ENCODE measurements at places on chromosomes 4 and X.

GRCh38 chrX:148562846-148563245, 62.4 kb downstream of the AFF2 start:
- no peak overlapping the region for H3K4me3 ChIP-seq
- no peak for DNase-seq
- no peaks in the 10 kb centered on the region for H3K36me3 ChIP-seq
- H3K27me3 ChIP-seq, result peaks cover 12% of the 10 kb centered on the region

DNA sequence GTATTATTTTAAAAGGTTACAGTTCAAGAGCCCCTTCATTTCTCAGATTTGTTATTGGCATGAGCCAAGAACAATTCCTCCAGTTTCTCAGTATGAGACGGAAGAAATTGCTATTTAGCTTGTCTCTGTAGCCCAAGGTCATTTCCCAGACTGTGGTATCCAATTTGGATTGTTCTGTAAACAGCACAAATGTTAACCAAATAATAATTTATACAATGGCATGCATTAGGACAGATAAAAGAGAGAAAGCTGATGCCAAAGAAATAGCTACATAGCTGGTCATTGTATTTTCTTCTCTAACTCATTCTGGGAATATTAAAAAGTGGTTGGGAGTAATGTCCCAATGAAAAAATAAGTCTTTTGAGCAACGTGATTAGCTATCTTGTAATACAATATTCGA, 134.6 kb upstream of the NPY2R start:
- H3K27ac ChIP-seq, result no peak overlapping the region
- H3K4me3 ChIP-seq, result no peak overlapping the region
- H3K4me1 ChIP-seq, result no peaks in the 10 kb centered on the region
- no peak for DNase-seq
- H3K27me3 ChIP-seq, result no peaks in the 10 kb centered on the region

GRCh38 chr4:79526641-79527565, 118.9 kb upstream of the GK2 start:
- H3K4me3 ChIP-seq, result no peak overlapping the region
- no peak for DNase-seq
- no peaks in the 10 kb centered on the region for H3K4me1 ChIP-seq
- no peaks in the 10 kb centered on the region for H3K27me3 ChIP-seq
- H3K27ac ChIP-seq, result no peak overlapping the region
- H3K36me3 ChIP-seq, result no peaks in the 10 kb centered on the region

DNA sequence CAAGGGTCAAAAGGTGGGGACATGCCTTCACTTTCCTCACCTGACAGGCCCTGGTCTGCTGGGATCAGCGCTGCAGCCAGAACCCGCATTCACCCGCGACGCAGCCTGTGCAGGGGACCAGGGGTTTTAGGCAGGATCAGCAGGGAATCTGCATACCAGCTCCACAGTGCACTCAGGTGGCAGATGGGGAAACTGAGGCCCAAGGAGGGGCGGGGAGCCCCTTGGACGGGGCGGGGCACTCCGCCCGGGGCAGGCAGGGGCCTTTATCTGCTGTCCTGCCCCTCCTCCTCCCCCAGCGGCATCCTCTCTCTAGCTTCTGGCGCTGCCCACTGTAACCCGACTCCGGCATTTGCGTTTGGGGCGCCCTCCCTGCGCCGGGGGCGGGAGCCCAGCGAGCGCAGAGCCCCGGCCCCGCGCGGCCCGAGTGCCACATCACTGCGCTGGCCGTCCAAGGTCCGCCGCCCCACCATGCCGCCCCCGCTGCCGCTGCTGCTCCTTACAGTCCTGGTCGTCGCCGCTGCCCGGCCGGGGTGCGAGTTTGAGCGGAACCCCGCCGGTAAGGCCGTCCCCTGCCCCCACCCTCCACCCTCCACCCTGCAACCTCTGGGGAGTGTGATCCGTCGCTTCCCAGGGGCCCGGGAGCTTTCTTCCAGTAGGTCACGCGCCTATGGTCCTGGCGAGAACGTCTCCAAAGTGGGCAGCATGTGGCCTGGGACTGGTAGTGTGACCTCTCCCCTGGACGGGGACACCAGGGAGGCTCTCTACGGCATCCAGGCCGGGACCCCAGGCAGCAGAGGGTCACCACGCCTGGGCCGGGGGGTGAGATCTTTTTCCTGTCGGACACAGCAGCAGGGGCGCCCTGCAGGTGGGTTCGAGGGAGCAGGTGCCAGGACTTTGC, at the start of gene CPZ:
Gene CPZ (plus strand): TSS at position 400 of the 898 bp plus-strand sequence. CDS start 69 bp downstream, at position 469.
- peaks cover 22% of the 10 kb centered on the region for H3K27me3 ChIP-seq
- no peak within 1 kb of the TSS for H3K27ac ChIP-seq
- H3K4me1 ChIP-seq, result no peaks in the 10 kb centered on the region
- H3K36me3 ChIP-seq, result no peaks in the 10 kb centered on the region
- DNase-seq, result no peak

GRCh38 chr4:140300271-140300970, 73.0 kb upstream of the SCOC start:
- no peaks in the 10 kb centered on the region for H3K4me1 ChIP-seq
- DNase-seq, result no peak
- H3K27me3 ChIP-seq, result peaks cover 10% of the 10 kb centered on the region
- H3K4me3 ChIP-seq, result no peak overlapping the region
- no peaks in the 10 kb centered on the region for H3K36me3 ChIP-seq
- no peak overlapping the region for H3K27ac ChIP-seq

DNA sequence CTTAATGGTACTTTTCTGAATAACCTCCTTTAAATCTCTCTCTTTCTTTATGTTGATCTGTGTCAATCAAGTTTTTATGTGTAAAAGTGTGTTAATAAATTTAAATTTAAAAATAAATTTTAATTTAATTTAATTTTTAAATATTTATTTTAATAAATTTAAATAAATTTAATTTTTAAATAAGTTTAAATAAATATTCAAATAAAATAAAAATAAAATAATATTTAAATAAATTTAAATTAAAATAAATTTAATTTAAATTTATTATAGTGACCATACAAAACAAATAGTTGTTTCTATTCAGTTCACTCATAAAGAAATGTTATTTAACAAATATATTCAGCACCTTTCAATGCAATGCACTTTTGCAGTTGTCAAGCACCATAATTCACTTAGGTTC, 146.9 kb downstream of the GRID2 start:
- no peaks in the 10 kb centered on the region for H3K27me3 ChIP-seq
- no peak overlapping the region for H3K27ac ChIP-seq
- peaks cover 5% of the 10 kb centered on the region for H3K36me3 ChIP-seq
- no peak for DNase-seq
- no peak overlapping the region for H3K4me3 ChIP-seq
- H3K4me1 ChIP-seq, result no peaks in the 10 kb centered on the region

DNA sequence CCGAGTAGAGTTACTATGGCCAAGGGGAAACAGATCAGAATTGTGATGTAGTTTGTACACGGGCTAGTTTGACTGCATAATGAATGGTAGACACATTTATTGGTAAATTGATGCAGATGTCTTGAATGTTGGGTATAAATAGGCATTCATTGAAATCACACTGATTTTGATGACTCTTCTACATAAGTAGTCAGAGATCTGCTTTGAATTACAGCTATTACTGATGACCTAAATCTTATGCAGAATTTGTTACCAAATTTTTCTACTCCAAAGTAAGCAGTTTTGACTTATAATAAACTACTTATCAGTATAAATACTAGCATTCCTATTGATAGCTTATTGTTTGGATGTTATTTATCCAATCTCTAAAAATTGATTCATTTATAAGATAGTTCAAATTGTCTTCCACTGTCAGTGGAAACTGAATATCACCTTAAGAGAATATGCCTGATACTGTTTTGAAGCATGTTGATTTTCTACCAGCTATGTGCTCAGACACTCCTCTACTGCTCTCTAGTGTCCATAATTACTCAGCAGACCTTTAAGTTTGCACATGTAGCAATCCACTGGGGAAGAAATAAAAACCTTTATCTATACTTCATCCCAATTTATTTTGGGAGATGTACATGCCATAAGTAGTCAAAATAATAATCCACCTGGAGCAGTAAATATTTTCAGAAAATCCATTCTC, 120.3 kb downstream of the RASL11B start:
- H3K36me3 ChIP-seq, result no peaks in the 10 kb centered on the region
- no peak overlapping the region for H3K4me3 ChIP-seq
- H3K27ac ChIP-seq, result no peak overlapping the region
- DNase-seq, result no peak
- H3K4me1 ChIP-seq, result no peaks in the 10 kb centered on the region
- H3K27me3 ChIP-seq, result no peaks in the 10 kb centered on the region

- H3K27me3 ChIP-seq, result no peaks in the 10 kb centered on the region
- peaks cover 9% of the 10 kb centered on the region for H3K4me1 ChIP-seq
- H3K4me3 ChIP-seq, result no peak overlapping the region
- H3K27ac ChIP-seq, result no peak overlapping the region
- H3K36me3 ChIP-seq, result no peaks in the 10 kb centered on the region
- no peak for DNase-seq
Observed at GRCh38 chr4:4758681-4759080, 100.8 kb upstream of the MSX1 start.

- H3K4me3 ChIP-seq, result no peak overlapping the region
- peaks cover 16% of the 10 kb centered on the region for H3K4me1 ChIP-seq
- H3K27me3 ChIP-seq, result no peaks in the 10 kb centered on the region
- H3K36me3 ChIP-seq, result no peaks in the 10 kb centered on the region
Observed at GRCh38 chr4:184801781-184802696, 23.7 kb downstream of the ACSL1 start.

DNA sequence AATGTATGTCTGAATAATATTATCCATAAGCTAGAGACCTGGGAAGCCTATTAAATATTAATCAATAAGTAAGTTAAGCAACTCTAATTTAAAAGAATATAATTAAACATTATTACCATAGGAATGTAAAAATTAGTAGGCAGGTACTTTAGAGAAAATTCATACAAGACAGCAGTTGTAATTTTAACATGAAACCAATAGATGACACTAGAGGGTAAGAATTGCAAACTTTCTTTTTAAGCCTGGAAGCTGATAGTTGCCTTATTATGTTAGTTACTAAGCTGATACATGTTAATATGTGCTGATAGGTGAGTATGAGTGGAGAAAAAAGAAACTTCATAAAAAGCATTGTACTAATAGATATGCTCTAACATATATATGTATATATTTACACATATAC, 1157.4 kb downstream of the FAM133A start:
- no peak for DNase-seq
- H3K27me3 ChIP-seq, result no peaks in the 10 kb centered on the region
- no peaks in the 10 kb centered on the region for H3K36me3 ChIP-seq
- H3K27ac ChIP-seq, result no peak overlapping the region
- H3K4me3 ChIP-seq, result no peak overlapping the region
- H3K4me1 ChIP-seq, result no peaks in the 10 kb centered on the region

DNA sequence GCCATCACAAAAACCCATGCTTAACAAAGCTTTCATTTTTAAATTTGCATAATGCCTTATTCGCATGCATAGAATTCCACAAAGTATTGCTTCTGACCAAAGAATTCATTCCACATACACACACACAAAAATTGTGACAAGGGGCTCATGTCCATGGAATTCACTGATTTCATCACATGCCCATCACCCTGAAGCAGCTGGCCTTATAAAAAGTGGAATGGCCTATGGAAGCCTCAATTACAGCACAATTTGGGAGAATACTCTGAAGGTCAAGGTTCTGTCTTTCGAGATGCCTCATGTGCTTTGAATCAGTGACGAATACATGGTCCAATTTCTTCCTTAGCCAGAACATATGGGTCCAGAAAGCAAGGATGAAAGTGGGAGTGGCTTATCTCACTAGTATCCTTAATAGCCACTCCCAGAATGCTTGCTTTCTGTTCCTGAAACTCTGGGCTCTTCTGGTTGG, 165.7 kb downstream of the KDR start:
- H3K36me3 ChIP-seq, result no peaks in the 10 kb centered on the region
- DNase-seq, result no peak
- H3K27me3 ChIP-seq, result no peaks in the 10 kb centered on the region
- no peak overlapping the region for H3K4me3 ChIP-seq

- peaks cover 13% of the 10 kb centered on the region for H3K36me3 ChIP-seq
- no peaks in the 10 kb centered on the region for H3K4me1 ChIP-seq
- H3K4me3 ChIP-seq, result no peak overlapping the region
- no peaks in the 10 kb centered on the region for H3K27me3 ChIP-seq
Observed at GRCh38 chr4:62320612-62321011, 1120.5 kb downstream of the ADGRL3 start.

DNA sequence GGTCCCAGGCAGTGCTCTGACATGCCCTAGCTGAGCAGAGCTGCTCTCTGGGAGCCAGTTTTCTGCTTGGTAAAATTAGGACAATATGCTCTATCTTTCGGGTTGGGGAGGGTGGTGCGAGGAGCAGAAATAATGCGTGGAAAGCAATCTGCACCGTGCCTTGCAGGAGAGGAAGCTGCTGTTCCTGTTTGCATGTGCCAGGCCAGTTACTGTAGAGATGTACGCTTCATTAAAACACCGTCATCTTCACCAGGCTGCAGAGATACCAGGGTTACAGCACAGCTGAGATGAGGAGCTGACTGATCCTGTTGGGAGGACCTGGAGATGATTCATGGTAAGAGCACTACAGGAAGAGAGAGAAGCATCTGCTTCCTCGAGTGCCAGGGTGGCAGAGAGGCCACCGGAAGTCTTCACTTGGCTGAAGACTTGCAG, 29.5 kb upstream of the IRF2 start:
- H3K4me1 ChIP-seq, result peaks cover 21% of the 10 kb centered on the region
- no peaks in the 10 kb centered on the region for H3K27me3 ChIP-seq
- H3K4me3 ChIP-seq, result peak overlapping the region; percentile 66
- DNase-seq, result no peak
- H3K36me3 ChIP-seq, result no peaks in the 10 kb centered on the region

DNA sequence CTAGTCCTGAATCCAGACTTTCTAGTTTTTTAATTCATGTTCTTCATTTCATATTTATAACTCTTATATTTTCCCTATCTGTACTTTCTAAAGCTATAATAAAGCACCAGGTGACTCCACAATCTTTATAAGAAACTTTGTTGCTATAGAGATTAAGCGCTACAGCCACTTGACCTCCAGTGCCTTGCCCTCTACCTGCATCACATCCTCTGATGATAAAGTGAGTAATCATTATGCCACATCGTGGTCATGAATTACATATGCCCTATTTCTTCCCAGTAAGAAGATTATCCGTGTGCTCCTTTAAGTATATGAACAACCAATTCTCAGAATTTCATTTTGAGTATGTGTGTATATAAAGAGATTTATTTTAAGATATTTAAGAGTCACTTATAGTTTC, 6.8 kb upstream of the DYNLT3 start:
- no peaks in the 10 kb centered on the region for H3K4me1 ChIP-seq
- H3K27ac ChIP-seq, result no peak overlapping the region
- no peak for DNase-seq
- peaks cover 13% of the 10 kb centered on the region for H3K27me3 ChIP-seq
- H3K4me3 ChIP-seq, result no peak overlapping the region

GRCh38 chr4:112321776-112322684, 24.9 kb downstream of the ALPK1 start:
- peaks cover 15% of the 10 kb centered on the region for H3K36me3 ChIP-seq
- H3K4me1 ChIP-seq, result peaks cover 50% of the 10 kb centered on the region
- DNase-seq, result peak; percentile 77
- peak overlapping the region; percentile 65 for H3K4me3 ChIP-seq
- H3K27ac ChIP-seq, result peak overlapping the region; percentile 34

GRCh38 chr4:2534904-2535375, 1.5 kb upstream of the FAM193A start:
- H3K27me3 ChIP-seq, result no peaks in the 10 kb centered on the region
- H3K4me1 ChIP-seq, result peaks cover 12% of the 10 kb centered on the region
- DNase-seq, result no peak
- H3K27ac ChIP-seq, result peak overlapping the region; percentile 86
- peak overlapping the region; percentile 85 for H3K4me3 ChIP-seq
- no peaks in the 10 kb centered on the region for H3K36me3 ChIP-seq
